ENCODE measurements at places on chromosomes 1 and 21.

- no peak overlapping the region for H3K4me3 ChIP-seq
- no peaks in the 10 kb centered on the region for H3K4me1 ChIP-seq
- no peak overlapping the region for H3K27ac ChIP-seq
- no peaks in the 10 kb centered on the region for H3K27me3 ChIP-seq
- H3K36me3 ChIP-seq: peaks cover 7% of the 10 kb centered on the region
- no peak for DNase-seq
These were observed 43.4 kb upstream of the GPR88 start for GRCh38 chr1:100494393-100495084.

- H3K27ac ChIP-seq: no peak overlapping the region
- H3K4me3 ChIP-seq: no peak overlapping the region
- DNase-seq: no peak
- no peaks in the 10 kb centered on the region for H3K4me1 ChIP-seq
- no peaks in the 10 kb centered on the region for H3K36me3 ChIP-seq
These were observed 16.4 kb upstream of the KIAA0040 start for GRCh38 chr1:175208773-175209492.

DNA sequence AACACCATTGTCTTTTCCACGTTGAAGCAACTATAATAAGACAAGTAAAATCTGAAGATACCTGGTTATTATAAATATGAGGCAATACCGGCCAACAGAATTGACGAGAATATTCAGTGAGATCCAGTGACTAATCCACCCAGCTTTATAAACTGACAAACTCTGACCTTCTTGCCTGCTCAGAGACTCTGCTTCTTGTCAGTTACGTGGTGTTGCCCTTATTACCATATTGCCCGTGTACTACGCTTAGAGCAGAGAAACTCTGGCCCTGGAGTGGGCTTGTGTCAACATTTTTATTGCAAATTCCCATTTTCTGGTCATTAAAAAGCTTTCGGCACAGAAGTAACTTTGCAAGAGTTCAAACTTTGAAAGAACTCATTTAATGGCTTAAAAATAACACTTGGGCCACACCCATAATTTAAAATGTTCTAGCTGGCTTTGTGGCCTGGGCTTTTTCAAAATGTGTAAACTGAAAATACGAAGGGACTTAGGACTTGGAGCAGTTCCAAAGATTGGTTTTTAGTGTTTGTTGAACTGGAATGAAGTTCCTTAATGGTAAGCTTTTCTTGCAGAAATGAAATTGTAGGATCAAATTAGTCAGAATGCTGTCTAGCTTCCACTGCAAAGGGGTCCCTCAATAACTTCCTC lies 266.2 kb downstream of the LMO4 start:
- H3K27ac ChIP-seq: no peak overlapping the region
- no peaks in the 10 kb centered on the region for H3K4me1 ChIP-seq
- H3K27me3 ChIP-seq: no peaks in the 10 kb centered on the region
- no peak overlapping the region for H3K4me3 ChIP-seq
- no peaks in the 10 kb centered on the region for H3K36me3 ChIP-seq

GRCh38 chr1:116111524-116112021 lies 374 bp downstream of the MAB21L3 start:
- H3K36me3 ChIP-seq: no peaks in the 10 kb centered on the region
- no peak overlapping the region for H3K4me3 ChIP-seq
- H3K27me3 ChIP-seq: no peaks in the 10 kb centered on the region
- peak overlapping the region; percentile 65 for H3K27ac ChIP-seq
- H3K4me1 ChIP-seq: no peaks in the 10 kb centered on the region

- DNase-seq: no peak
- H3K27ac ChIP-seq: no peak overlapping the region
- no peaks in the 10 kb centered on the region for H3K36me3 ChIP-seq
- no peak overlapping the region for H3K4me3 ChIP-seq
These were observed 15.7 kb downstream of the S100A16 start for GRCh38 chr1:153597206-153597605.

- H3K36me3 ChIP-seq: no peaks in the 10 kb centered on the region
- no peaks in the 10 kb centered on the region for H3K4me1 ChIP-seq
- DNase-seq: no peak
- H3K4me3 ChIP-seq: no peak overlapping the region
- no peak overlapping the region for H3K27ac ChIP-seq
These were observed 9.6 kb upstream of the SMYD2 start for GRCh38 chr1:214271174-214271858.

DNA sequence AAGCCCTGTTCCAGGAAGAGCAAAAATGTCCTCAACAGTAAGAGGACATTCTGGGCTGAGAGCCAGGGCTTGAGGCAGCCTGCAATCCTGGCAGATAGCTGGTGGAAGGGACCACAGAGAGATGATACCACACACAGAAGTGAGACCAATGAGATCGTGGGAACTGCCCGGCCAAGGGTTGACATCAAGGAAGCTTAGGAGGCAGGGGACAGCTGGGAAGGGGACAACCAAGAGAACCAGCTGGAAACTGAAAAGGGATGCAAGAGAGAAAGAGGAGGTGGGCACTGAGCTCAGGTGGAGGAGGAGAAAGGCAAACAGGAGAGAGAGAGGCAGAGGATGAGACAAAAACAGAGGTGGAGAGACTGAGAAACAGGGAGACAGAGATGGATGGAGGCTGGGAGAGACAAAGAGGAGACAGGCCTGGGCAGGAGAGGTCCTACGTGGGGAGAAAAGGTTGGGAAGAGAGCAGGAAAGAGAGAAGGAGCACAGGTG lies 9.2 kb downstream of the PDZK1IP1 start:
- no peak for DNase-seq
- H3K4me1 ChIP-seq: peaks cover 10% of the 10 kb centered on the region
- H3K27me3 ChIP-seq: no peaks in the 10 kb centered on the region
- H3K27ac ChIP-seq: peak overlapping the region; percentile 75
- no peak overlapping the region for H3K4me3 ChIP-seq

DNA sequence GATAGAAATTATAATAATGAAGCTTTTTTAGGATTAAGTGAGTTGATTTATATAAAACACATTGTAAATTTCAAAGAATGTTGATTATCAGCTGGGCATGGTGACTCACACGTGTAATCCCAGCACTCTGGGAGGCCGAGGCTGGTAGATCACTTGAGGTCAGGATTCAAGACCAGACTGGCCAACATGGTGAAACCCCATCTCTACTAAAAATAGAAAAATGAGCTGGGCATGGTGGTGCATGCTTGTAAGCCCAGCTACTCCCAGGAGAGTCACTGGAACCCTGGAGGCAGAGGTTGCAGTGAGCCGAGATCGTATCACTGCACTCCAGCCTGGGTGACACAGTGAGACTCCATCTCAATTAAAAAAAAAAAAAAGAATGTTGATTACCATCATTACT lies 18.4 kb downstream of the ADAMTS1 start:
- H3K4me1 ChIP-seq: no peaks in the 10 kb centered on the region
- H3K4me3 ChIP-seq: no peak overlapping the region
- H3K27ac ChIP-seq: no peak overlapping the region
- no peaks in the 10 kb centered on the region for H3K27me3 ChIP-seq
- no peaks in the 10 kb centered on the region for H3K36me3 ChIP-seq
- DNase-seq: no peak

- H3K4me3 ChIP-seq: no peak overlapping the region
- no peaks in the 10 kb centered on the region for H3K36me3 ChIP-seq
- no peaks in the 10 kb centered on the region for H3K27me3 ChIP-seq
- no peaks in the 10 kb centered on the region for H3K4me1 ChIP-seq
- no peak for DNase-seq
These were observed 41.7 kb upstream of the SYT14 start for GRCh38 chr1:209896346-209896745.

DNA sequence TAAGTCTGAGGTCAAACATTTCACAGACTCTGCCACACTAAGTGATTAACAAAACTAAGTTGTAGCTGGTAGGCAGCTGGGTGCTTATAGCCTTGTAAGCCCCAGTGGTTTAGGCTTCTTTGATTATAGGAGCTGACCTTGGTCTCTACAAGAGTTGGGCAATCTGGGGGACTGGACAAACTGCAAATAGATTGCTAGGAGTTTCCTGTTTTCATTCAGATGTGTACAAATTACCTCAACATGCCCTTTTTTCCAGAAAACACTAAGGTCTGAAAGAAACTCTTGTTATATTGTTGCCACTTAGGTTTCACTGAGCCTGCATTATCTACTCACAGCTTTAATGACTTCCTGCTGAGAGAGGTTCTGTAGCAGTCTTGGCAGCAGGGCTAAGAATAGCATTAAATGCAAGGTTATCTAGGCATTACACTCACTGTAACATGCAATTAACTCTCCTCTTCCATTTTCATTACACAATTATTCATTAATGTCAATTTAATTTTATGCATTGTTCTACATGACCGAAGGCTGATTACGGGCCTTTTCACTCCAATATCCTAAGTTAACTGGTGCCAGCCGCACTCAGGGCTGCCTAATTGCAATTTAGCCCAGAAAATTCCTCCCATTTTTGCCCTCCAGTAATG lies 314.0 kb downstream of the LMO4 start:
- no peak overlapping the region for H3K4me3 ChIP-seq
- H3K27ac ChIP-seq: no peak overlapping the region
- H3K4me1 ChIP-seq: no peaks in the 10 kb centered on the region
- no peak for DNase-seq

DNA sequence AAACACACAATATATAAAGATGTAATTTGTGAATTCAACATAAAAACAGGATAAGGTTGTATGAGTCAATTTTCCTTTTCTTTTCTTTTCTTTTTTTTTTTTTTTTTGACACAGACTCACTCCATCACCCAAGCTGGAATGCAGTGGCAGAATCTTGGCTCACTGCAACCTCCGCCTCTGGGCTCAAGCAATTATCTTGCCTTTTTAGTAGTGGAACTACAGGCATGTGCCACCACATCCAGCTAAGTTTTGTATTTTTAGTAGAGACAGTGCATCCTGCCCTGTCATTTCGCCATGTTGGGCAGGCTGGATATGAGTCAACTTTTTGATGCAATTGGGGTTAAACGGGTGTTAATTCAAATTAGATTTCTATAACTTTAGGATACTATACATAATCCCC lies 10.3 kb upstream of the SPRR2B start:
- H3K4me3 ChIP-seq: no peak overlapping the region
- H3K27me3 ChIP-seq: no peaks in the 10 kb centered on the region
- H3K27ac ChIP-seq: no peak overlapping the region
- no peaks in the 10 kb centered on the region for H3K36me3 ChIP-seq
- no peak for DNase-seq
- no peaks in the 10 kb centered on the region for H3K4me1 ChIP-seq

DNA sequence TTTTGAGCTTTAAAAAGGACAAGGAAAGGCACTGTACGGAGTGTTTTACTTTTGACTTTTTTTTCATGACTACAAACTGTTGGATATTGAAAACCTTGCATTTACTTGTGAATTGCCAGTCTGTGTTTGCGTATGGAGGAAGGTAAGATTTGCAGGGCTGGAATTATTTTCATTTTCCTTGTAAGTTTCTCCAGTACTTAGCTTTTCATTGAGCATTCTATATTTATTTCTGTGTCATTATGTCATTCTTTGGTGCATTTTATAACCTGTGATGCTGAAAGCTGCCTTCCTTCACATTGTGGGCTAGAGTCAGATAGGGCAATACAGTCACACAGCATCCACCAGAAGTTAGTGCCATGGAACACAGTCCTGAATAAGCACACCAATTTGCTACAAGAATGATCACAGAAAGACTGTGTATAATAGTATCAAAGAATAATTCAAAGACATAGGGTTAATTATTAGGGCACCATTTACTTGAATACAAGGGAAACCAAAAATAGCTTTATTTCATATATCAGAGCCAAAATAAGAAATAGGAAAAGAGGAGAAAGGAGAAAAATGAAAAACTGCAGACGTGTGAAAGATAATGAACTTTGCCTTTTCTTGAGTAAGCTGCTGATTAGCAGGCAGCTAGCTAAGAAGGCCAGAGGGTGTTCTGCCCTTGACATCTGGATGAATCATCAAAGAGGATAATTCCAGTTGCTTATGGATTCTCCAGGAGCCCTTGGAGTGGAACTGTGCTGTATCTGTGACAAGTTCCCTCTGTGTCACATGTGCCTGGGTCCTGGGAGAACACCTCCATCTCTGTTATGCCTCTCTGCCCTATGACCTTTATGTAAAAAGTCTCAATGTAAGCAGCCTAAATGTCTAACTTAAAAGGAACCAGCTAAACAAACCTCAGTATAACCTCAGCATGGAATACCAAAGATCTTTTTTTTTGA lies 8.0 kb upstream of the FAM20B start:
- peak overlapping the region; percentile 48 for H3K27ac ChIP-seq
- no peaks in the 10 kb centered on the region for H3K4me1 ChIP-seq
- DNase-seq: no peak
- no peak overlapping the region for H3K4me3 ChIP-seq
- H3K27me3 ChIP-seq: no peaks in the 10 kb centered on the region

DNA sequence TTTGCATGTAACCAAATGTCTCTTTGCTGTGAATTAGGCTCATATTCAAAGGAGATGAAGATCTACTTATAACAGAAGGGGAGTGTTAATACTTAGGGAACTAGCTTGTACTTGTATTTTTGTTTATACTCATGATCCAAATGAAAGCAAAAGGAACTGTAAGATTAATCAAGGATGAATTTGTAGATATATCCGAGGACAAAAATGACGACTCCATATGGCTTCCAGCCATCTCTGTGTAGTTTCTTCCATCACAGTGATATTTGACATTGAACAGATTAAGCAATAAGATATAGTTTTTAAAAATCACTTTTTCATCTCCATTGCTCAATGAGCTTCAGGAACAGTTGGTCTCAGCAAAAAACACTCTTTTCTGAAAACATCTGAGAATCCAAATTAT lies 257.4 kb upstream of the CAMK1G start:
- H3K27me3 ChIP-seq: no peaks in the 10 kb centered on the region
- no peak overlapping the region for H3K27ac ChIP-seq
- no peaks in the 10 kb centered on the region for H3K36me3 ChIP-seq
- H3K4me3 ChIP-seq: no peak overlapping the region
- no peaks in the 10 kb centered on the region for H3K4me1 ChIP-seq

- H3K27ac ChIP-seq: no peak overlapping the region
- no peak for DNase-seq
- no peaks in the 10 kb centered on the region for H3K36me3 ChIP-seq
- H3K4me1 ChIP-seq: no peaks in the 10 kb centered on the region
- no peaks in the 10 kb centered on the region for H3K27me3 ChIP-seq
These were observed 95.4 kb upstream of the USP24 start for GRCh38 chr1:55310505-55310971.

- no peaks in the 10 kb centered on the region for H3K27me3 ChIP-seq
- no peak overlapping the region for H3K4me3 ChIP-seq
- H3K4me1 ChIP-seq: no peaks in the 10 kb centered on the region
- H3K27ac ChIP-seq: no peak overlapping the region
- DNase-seq: no peak
These were observed 302.3 kb upstream of the NRIP1 start for GRCh38 chr21:15367061-15367626.

- no peaks in the 10 kb centered on the region for H3K27me3 ChIP-seq
- no peaks in the 10 kb centered on the region for H3K36me3 ChIP-seq
- peak overlapping the region; percentile 87 for H3K27ac ChIP-seq
- no peaks in the 10 kb centered on the region for H3K4me1 ChIP-seq
These were observed 38.2 kb upstream of the PPP1R15B start for GRCh38 chr1:204449678-204450280.

GRCh38 chr1:95252422-95252821 lies 18.4 kb downstream of the RWDD3 start:
- H3K27ac ChIP-seq: no peak overlapping the region
- H3K27me3 ChIP-seq: no peaks in the 10 kb centered on the region
- H3K4me3 ChIP-seq: no peak overlapping the region
- H3K36me3 ChIP-seq: no peaks in the 10 kb centered on the region

Measured in breast epithelium (tissue), 4 donors.